ENCODE measurements at places on chromosomes 2 and 18.

GRCh38 chr2:129904532-129905446 lies 74.7 kb upstream of the RAB6C start:
- DNase-seq: no peak

DNA sequence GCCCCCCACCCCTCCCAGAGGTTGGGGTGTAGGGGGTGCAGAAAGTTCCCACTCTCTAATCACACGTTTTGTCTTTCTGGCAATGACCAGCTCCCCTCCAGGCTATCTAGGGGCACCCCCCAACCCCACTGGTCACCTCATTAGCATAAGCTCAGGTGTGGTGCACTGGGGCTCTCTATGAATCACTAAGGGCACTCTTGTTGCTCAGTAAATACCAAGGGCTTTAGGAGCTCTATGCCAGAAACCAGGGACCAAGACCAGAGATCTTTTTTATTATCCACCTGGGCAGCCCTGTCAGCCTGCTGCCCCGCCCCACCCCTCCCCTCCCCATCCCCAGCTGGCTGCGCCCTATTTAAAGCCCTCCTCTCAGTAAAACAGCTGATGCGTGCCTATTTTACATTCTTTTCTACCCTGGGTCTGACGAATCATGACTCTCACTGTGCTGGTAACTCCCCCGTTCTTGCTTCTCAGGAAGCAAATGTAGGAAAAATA lies 24.3 kb downstream of the NCK2 start:
- DNase-seq: no peak

- no peak for DNase-seq
These were observed 124.5 kb upstream of the CCDC150 start for GRCh38 chr2:196515051-196515450.

GRCh38 chr18:23998820-23999219 lies 15.7 kb upstream of the TTC39C start:
- no peak for DNase-seq

DNA sequence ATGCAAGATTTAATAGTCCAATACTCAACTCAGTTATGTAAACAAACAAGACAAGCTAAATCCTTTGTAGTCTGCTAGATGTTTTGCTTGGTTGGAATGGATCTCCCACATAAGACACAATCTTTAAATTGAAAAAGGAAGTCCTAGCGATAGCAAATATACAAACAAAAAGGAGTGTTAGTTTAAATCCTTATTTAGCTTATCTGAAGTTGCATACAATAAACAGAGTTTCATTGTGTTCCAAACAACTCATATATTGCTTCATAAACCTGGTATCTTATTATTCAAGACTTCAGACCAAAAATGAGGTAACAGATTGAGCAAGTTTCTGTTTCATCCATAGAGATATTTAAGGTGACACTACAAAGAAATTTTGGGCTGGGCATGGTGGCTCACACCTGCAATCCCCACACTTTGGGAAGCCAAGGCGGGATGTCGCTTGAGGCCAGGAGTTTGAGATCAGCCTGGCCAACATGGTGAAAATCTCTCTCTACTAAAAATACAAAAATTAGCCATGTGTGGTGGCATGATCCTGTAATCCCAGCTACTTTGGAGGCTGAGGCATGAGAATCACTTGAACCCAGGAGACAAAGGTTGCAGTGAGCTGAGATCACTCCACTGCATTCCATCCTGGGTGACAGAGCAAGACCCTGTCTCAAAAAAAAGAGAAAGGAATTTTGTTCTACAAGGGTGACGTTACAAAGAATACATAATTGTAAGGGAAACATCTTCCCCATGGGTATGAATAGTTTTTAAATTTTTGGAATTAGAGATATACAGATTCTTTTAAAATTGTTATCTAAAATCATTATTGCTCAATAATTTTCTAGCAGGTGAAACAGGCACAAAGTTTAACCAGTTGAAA lies 150.5 kb upstream of the L3MBTL4 start:
- DNase-seq: no peak

DNA sequence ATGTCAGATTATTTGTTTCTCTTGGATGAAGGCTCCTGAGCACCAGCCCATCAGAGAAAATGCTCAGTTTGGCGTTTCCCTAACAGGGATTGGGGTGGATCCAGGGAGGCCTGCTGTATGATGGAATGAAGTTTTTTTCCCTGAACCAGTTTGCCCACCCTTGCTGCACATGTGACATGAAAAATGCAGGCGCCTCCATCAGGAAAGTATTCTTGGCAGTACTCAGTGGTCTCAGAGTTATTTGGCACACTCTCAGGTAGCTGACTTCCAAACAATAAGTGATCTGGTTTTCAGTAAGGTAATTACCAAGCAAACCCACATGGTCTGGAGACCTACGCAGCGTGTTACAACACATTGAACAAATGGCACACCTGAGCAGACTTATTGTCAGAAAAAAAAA lies 254.9 kb downstream of the PAX3 start:
- no peak for DNase-seq

- DNase-seq: peak; percentile 19
These were observed 889 bp downstream of the ZC3H15 start for GRCh38 chr2:186486651-186487647.

DNA sequence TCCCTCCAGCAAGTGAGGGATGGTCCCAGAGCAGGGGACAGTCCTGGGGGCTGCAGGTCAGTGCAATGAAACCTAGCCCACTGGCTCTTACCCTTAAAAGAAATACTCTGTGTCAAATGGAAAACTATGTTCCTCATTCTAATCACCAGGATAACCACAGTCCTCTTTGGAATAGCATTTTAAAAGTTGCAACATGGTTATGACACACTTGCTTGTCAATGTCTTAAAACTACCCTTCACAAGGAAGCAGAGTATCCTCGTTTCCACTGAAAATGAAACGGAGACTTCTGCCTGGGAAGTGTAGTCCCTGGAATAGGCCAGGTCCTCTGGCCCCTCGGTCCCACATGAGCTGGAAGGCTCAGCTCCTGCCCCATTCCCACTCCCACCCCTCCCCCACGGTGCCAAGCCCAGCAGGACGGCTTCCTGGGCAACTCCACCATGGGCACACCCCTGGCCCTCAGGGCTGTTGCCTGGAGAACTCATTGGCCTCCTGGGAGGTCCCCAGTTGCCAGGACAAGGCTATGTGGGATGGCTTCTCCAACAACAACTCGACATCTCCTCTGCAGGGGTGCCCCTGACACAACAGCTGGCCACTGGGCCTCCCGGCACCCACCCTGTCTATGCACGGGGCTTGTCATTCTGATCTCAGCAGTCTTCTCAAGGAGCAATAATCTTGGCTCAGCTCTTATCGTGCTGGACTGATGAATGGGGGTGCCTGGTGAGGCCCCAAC lies 38.3 kb upstream of the ST3GAL5 start:
- DNase-seq: no peak

- DNase-seq: no peak
These were observed 168.3 kb downstream of the UXS1 start for GRCh38 chr2:106025796-106026195.

DNA sequence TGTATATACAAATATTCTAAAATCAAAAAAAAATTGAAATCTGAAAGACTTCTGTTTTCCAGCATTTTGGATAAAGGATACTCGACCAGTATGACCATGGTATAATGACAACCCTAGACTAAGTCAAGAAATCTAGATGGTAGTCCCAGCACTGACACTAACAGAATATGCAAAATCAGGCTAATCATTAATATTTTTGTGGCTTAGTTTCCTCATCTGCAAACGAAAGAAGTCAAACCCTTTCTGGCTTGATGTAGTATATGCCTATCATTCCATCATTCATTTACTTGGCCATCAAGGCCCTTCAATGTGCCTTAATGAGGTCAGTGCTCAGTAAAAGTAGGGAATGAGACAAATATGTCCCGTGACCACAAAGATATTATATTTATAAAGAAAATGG lies 83.5 kb downstream of the NCKAP5 start:
- DNase-seq: no peak

GRCh38 chr18:11561293-11561692 lies 48.1 kb upstream of the SLC35G4 start:
- no peak for DNase-seq

GRCh38 chr2:100126201-100126600 lies 16.2 kb downstream of the AFF3 start:
- no peak for DNase-seq

- DNase-seq: no peak
These were observed 4.6 kb downstream of the LOXL3 start for GRCh38 chr2:74548900-74549826.

GRCh38 chr2:26712486-26713465 lies 20.3 kb downstream of the KCNK3 start:
- DNase-seq: no peak

- DNase-seq: no peak
These were observed 177.6 kb downstream of the ZNF521 start for GRCh38 chr18:25174324-25174723.

GRCh38 chr2:212694398-212694797 lies 155.8 kb upstream of the ERBB4 start:
- no peak for DNase-seq

GRCh38 chr2:161063946-161064306 lies 96.3 kb upstream of the TANK start:
- DNase-seq: no peak

DNA sequence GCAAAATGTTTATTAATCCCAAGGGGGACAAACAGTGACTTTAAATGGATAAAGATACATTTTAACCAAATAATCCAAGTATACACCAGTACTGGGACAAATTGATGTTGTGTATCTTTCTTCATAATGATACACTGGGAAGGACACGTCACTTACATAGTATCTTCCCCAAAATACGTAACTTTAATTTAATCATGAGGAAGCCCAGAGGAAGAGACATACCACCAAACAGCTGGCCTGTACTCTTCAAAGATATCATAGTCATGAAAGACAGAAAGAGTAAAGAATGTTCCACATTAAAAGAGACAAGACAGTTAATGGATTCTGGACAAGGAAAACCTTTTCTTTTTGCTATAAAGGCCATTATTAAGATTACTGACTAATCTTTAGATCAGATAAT lies 37.1 kb downstream of the AGFG1 start:
- DNase-seq: no peak

Measured in naive thymus-derived CD8-positive, alpha-beta T cell (primary cell).